ENCODE measurements at places on chromosomes 6 and 20.

DNA sequence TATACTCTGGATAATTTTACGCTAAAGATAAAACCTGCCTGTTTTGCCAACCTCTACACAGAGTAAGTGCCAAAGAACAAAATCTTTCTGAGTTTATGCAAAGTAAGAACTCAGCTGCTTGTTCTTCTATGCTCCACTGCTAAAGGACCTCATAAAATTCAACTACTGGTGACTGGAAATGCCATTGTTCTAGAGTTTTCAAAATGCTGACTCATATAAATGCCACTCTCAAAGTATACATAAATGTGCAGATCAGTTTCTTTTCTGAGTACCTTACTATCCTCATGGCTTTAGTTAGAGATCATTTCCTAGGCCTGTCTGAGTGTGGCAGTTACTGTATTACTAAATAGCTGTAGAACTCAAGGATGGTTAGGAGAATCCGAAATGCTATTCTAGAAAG, 45.6 kb downstream of the LYRM4 start:
- no peak for DNase-seq

DNA sequence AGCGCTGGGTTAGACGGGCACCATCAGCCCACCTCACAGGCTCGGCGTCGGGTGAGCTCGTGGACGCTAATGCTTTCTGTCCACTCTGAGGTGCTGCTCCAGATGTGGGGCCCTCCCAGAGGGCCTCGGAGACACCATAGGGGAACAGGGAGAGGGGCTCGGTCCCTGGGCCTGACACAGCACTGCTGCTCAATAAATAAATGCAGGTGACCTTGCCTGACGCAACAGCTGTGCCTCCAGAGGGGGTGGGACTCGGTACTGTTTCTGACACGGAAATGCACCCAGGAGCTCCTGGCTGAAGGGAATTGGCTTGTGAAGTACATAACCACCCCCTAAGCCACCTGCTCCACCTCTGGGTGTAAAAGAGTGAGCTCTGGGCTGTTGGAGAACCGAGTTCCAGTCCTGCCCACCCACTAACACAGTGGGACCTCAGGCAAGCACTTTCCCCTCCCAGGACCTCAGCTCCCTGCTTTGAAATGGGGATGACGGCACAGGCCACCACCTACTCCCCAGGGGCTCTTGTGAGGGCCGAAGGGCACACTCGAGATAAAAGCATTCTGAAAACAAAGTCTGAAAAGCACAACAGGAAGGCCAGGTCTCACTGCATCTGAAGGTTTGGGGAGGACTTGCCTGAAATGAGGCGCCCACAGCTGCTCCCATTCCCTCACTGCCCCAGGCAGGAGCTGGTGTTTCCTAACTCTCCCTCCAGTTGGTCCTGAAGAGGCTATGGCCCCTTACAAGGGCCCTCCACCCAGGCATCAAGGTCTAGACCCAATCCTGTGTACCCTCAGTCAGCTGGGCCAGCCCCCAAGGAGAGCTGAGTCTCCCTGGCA, 6.7 kb downstream of the KCNK15 start:
- no peak for DNase-seq

- DNase-seq: no peak
These were observed 116.6 kb upstream of the DUSP22 start for GRCh38 chr6:175680-176079.

DNA sequence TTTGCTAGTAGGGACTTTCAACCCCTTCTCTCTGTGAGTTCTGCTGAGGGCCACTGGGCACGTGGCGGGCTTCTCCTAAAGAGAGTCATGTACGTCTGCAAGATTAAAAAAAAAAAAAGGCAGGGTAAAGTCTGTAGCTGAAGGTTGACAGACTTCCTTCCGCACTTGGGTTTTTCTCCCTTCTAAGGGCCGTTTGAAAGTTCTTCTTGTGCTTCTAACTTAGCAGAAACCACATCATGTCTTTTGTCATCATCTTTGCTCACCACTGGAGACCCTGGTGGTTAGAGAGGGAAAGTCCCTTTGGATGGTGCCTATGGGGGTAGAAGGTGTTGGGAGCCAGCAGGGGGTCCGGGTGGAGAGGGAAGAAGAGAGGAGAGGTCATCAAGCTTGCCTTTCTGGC, 31.4 kb downstream of the PRDM1 start:
- DNase-seq: no peak

GRCh38 chr20:35743693-35744491, 1.8 kb upstream of the RBM39 start:
- DNase-seq: no peak

DNA sequence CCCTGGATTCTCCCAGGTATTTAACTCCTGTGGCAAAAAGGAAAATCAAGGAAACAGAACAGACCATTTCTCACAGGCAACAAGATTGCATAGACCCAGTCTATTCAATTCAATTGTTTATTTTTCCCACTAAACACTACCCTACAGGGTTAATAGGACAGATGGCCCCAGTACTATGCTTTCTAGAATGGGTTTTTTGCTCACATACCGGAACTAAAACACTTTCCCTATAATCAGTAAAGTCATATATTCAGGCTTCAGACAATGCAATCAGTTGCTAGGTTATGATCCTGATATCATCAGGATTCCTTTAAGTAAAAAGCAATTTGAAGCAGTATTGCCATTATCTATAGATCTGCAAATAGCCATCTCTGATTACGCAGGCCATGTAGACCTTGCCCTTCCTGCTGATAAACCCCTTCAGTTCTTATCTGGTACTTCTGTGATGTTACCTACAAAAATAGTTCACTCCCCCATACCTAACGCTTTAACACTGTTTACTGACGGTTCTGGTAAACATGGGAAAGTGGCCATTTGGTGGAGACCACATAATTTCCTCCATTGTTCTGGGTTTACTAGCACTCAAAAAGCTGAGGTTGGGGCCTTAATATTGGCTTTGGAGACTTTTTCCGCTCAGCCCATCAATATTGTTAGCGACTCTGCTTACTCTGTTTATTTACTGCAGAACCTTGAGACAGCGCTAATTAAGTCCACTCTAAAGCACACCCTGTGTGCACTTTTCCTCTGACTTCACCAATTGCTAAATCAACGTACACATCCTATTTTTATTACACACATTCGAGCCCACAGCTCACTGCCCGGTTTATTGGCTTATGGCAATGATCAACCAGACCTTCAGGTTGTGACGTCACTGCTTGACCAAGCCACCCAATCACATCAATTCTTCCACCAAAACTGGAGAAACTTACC, 666.0 kb downstream of the PHF3 start:
- no peak for DNase-seq

DNA sequence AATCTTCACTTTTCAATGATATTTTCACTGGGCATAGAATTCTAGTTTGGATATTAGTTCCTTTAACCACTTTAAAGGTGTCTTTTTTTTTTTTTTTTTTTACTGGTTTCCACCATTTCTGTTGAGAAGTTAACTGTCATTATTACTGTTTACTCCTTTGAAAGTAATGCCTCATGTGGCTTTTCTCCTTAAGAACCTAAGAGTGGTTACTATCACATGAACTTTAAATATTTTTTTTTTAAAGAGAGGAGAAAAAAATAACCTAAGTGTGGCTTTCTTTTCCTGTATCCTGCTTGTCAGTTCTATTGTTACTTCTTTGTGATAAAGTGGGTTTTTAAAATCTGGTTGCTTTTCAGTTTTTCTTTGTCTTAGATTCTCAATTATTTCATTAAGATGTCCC, 229.5 kb downstream of the CDH26 start:
- DNase-seq: no peak

DNA sequence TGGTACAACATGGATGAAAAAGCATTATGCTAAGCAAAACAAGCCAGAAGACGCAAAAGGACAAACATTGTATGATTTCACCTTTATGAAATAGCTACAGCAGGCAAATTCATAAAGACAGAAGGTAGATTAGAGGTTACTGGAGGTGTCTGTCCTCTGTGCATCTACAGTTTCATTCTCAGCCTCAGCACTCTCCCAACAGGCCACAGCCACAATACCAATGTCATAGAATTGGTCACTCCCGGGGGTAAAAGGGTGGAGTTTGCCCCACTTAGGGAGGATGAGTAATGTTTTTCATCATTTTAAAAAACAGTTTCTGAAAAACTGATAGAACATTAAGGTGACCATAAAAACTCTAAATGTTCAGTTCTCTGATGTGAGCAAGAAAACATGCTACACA, 17.2 kb upstream of the TMX4 start:
- no peak for DNase-seq

DNA sequence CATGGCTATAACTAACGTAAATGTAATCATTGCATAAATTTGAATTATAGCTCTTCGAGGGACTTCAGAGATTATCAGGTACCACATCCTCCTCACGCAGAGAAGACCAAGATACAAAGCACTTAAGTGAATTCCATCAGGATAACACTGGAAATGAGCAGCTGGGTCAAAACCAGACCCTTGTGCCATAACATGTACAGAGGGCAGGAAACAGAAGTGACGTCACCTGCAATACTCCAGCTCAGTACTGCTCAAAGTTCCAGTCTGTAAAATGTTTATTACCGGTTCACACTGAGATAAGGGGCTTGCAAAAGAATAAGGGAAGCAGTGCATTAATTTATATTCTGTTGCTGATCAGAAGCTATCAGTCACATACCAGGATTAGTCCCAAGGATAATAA, 45.8 kb downstream of the RGS17 start:
- no peak for DNase-seq

GRCh38 chr6:126145351-126145750, 159.0 kb downstream of the TRMT11 start:
- DNase-seq: no peak

DNA sequence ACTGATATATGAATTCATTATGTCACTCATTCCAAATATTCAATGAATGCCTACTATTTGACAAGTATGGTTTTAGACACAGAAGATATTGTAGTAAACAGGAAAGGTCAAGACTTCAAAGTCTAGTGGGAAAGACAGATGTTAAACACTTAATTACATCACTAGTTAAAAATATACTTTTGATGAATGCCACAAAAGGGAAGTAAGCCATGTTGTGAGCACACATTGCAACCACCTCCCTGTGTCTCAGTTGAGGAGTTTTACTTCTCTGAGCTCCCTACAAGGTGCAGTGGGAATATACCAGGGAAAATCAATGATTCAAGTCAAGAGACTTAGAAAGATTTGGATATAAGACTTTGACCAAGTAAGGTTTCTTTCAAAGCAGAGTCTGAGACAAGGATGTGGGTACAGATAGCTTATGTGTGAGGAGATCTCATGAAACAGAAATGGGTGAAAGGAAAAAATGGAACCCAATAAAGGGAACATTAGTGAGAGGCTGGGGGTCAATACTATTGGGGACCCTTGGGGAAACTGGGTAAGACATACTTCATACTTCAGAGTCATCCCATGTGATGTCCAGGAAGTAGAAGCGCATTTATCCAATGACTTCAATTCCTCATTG, 503.7 kb downstream of the KIF16B start:
- no peak for DNase-seq

- DNase-seq: no peak
These were observed 257.1 kb downstream of the SOX4 start for GRCh38 chr6:21850691-21851090.

DNA sequence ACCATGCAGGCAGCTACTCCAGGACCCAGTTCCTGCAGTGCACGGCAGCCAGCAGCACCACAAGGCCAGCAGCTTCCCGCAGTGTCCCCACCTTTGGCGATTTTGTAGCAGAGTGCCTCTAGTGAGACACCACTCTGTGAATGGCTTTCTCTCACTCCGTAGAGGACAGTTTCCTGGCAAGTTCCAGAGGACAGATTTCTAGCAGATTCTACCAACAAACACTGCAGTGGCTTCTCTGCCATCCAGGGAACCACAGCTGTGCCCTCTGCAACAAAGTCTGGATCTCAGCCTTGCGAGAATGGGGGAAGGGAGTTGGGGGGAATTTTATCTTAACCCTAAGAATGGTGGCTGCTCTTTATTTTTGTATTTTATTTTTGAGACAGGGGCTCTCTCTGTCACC, 28.7 kb downstream of the SNHG17 start:
- no peak for DNase-seq

- no peak for DNase-seq
These were observed 527.1 kb downstream of the QKI start for GRCh38 chr6:163941624-163941976.

DNA sequence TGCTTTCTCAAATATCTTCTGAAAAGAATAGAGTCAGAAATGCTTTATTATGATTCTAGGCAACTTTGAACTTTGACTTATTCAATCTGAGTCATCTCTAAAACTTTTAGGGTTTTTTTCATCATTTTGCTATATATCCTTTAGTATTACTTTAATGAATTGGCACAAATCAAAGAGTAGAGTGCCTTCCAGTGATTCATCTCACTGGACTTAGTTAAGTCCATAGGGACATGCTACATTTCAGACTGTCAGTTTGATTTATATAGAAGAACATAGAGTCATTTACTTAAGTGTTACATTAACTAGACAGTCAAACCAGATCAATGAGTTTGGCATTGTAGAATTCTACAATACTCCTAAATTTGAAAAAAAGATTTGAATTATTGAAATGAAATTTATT, 1235.7 kb upstream of the MAP3K7 start:
- DNase-seq: no peak

DNA sequence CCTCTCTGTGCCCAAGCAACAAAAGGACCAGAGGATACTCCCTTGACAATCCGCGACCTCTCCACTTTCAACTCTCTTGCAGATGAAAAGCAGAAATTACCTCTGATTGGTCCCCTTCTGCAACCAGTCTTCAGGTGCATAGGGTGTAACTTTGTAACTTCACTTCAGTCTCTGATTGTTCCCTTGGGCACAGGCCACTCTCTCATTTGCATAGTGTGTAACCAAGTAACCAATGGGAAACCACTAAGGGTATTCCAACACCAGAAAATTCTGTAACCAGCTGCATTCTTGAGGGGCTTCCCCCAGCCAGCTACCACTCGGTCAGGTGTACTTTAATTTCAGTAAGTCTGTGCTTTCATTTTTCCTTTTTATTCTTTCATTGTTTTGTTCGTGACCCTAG, 4.4 kb upstream of the RAET1L start:
- no peak for DNase-seq

DNA sequence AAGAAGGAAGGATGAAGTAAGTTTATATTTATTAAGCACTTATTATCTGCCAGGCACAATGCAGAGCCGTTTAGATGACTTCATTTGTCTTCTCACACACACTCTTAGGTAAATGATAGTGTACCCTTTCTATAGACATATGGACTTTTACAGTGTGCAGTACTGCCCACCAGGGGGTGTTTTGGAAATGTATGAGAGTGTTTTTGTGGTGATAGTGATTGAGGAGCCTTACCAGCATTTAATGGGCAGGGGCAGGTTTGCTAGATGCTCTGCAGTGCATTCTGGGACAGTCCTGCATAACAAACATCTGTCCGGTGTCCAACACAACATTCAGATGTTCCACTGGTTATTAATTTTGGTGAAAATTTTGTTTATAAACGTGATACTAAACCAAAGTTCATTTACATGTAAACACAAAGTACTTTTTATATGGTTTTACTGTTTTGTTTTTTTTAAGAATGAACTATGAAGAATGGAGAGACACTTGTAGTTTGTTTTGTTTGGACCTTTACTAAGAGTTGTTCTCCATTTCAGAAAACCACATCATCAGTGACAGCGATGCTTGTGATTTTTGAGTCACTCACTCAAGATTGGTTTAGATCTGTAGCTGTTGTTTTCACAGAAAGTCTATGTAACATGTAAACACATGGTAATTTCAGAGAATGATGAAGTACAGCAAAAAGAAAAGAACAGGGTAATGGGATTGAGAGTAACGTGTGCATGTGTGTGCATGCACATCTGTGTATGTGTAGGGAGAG, 19.9 kb downstream of the KCNS1 start:
- DNase-seq: no peak

All from AG08396 (cell line).